ENCODE measurements at places on chromosomes 11 and 22.
A peak's percentile ranks its signal among the peaks of the same experiment; 100 is the strongest.

- DNase-seq: no peak
Measured at GRCh38 chr11:60744114-60744513, 12.6 kb upstream of the MS4A15 start.

- no peak for DNase-seq
Measured at GRCh38 chr22:25545672-25546071, 18.8 kb upstream of the GRK3 start.

GRCh38 chr22:24435861-24436371 is 8.5 kb downstream of the ADORA2A start:
- DNase-seq: no peak

DNA sequence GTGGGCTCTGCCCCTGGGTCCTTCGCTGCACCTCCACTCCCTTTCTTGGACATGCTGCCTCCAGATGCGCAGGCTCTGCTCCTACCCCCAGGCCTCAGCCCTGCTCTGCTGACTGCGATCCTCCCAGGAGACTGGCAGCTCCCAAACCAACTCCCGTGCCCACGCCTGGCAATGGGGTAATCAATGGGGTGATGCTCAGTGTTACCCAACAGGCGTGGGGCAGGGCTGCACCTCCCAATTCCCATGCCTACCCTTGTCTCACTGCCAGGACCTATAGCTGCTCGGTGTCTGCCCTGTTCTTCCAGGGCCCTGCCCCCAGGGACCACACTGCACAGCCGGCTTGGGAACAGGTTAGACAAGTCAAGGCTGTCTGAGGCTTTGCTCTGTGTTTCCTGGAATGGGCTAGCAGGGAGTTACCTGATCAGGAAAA is at the start of gene ALDH3B2:
TSS of gene ALDH3B2 (minus strand) at position 182 of the 430 bp plus-strand sequence. CDS start 7,688 bp downstream, outside the sequence.
- no peak for DNase-seq

GRCh38 chr22:43151251-43152002 is at the start of gene TSPO:
TSS of gene TSPO (plus strand) at chr22:43151559. CDS start at chr22:43159239, 7,680 bp downstream.
- DNase-seq: peak; percentile 85

DNA sequence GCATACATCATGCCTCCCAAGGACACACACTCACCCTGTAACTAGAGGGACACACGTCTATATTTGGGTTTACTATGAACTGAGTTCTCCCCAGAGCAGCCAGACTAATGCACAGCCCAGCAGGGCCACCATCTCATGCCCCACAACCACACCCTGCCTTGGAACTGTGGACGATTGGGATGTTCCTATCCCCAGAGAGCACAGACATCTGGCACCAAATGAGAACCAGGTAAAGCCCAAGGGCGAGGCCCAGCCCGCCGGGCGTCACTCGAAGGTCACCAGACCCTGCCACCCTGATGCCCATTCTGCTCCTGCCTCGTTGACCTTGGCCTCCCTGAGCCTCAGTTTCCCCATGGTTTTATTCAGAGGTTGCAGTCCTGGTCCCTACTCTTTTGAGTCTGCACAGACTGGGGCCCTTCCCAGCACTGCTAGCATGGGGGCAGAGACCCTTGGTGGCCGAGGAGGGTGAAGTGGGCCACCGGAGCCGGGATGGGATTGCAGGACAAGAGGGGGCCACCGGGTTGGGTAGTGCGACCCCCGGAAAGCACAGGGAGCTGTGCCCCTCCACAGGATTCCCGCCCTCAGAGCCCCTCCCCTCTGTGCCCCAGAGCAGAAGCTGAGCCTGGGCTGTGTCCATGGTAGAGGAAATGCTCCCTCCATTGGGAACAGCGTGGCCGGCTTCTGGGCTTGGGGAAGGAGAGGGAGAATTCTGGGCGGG is 56.8 kb downstream of the IGLL5 start:
- no peak for DNase-seq

DNA sequence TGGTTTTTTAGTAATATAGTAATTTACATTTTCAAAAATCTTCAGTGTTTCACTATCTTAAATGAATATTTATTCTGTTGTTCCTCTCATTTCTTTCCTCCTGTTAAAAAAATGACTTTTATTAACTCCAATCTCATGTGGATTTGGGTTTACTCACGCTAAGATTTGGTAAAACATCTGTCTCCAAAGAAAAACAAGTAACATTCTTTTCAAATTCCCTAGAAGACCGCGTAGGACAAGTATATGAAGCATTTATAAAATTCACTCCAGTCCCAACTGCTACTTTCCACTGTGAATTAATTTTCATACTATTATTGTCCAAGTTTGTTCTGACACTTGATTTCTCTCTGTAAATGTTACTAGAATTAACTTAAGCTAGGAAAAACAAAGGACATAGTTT is 26.2 kb downstream of the SBF2 start:
- DNase-seq: no peak

- DNase-seq: no peak
Measured at GRCh38 chr22:49123621-49124192, 704.0 kb downstream of the BRD1 start.

DNA sequence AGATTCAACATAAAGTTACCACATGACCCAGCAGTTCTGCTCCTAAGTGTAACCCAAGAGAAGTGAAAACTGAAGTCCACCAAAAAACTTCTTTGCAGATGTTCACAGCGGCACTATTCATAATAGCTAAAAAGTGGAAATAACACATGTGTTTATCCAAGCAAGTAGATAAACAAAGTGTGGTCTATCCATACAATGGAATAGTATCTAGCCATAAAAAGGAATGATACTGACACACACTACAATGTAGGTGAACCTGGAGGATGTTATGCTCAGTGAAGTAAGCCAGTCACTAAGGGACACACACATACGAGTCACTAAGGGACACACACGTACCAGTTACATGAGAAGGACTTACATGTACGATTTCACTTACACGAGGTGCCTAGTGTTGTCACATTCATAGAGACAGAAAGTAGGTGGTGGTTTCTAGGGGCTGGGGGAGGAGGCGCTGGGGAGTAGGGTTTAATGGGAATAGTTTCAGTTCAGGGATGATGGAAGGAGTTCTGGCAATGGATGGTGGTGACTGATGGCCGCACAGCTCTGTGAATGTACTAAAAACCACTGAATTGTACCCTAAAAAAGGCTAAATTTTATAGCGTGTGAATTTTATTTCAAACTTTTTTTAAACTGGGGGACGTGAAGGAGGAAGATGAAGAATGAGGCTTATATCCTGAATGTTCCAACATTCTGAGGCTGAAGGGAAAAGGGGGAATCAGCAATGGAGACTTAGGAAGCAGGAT is 27.2 kb upstream of the COMT start:
- DNase-seq: no peak

GRCh38 chr11:132549001-132549400 is 983.3 kb downstream of the OPCML start:
- no peak for DNase-seq

GRCh38 chr11:126722956-126723664 is 277.5 kb downstream of the KIRREL3 start:
- no peak for DNase-seq

- DNase-seq: no peak
Measured at GRCh38 chr22:37095113-37095512, 14.4 kb downstream of the TMPRSS6 start.

DNA sequence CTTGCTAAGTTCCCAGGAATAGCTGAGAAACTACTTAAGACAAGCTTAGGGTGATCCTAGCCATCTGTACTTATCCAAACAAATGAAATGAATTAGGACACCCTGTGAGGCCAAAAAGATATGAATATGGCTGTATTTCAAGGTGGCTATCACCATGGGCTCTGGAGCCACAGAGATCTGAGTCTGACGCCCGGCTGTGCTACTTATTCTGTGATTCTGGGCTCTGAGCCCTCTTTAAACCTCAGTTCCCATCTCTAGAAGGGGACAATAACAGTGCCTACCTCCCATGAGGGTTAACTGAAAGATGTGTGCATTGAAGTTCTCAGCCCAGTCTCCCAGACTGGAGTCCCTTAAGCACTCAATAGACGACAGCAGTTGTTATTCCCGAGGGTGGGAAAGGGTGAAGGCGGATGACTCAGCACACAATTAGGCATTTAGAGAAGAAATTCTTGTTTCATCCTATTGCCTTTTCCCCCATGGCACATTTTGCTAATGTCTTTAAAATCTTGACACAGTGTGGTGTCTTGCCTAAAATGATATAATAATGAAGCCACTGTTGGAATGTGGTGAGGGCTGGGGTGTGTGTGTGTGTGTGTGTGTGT is 132.5 kb downstream of the ADAMTS15 start:
- no peak for DNase-seq

GRCh38 chr22:39364714-39365491 is 15.1 kb downstream of the SYNGR1 start:
- DNase-seq: no peak

- peak; percentile 40 for DNase-seq
Measured at GRCh38 chr11:72037554-72038311, 39.0 kb downstream of the IL18BP start.

DNA sequence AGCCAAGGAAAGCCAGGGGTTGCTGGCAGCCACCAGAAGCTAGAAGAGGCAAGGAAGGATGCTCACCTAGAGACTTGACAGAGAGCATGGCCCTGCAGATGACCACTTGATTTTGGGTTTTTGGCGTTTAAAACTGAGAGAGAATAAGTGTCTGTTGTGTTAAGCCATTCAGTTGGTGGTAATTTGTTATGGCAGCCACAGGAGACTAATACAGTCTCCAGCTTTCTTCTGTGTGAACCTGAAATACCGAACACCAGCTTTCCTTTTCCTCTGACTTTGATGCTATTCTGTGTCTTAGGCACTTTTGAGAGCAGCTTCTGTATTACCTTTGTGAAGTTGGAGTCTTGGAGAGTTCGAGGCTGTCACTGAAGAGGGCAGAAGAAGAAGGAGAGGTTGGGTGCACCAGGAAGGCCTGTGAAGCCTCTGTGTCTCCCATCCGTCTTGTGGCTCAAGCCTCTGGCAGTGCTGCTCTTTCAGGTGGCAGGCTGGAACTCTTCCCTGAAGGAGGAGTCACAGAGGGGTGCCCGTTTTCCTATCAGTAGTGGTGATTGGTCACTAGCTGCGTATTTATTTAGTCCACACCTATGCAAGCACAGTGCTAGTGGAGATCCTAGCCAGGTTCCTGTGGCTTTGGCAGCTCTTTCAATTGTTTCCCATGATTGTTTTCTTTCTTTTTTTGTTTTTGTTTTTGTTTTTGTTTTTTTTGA is 2.5 kb downstream of the TBC1D22A start:
- no peak for DNase-seq

- DNase-seq: no peak
Measured at GRCh38 chr11:124798991-124799347, 1.2 kb downstream of the MSANTD2 start.

DNA sequence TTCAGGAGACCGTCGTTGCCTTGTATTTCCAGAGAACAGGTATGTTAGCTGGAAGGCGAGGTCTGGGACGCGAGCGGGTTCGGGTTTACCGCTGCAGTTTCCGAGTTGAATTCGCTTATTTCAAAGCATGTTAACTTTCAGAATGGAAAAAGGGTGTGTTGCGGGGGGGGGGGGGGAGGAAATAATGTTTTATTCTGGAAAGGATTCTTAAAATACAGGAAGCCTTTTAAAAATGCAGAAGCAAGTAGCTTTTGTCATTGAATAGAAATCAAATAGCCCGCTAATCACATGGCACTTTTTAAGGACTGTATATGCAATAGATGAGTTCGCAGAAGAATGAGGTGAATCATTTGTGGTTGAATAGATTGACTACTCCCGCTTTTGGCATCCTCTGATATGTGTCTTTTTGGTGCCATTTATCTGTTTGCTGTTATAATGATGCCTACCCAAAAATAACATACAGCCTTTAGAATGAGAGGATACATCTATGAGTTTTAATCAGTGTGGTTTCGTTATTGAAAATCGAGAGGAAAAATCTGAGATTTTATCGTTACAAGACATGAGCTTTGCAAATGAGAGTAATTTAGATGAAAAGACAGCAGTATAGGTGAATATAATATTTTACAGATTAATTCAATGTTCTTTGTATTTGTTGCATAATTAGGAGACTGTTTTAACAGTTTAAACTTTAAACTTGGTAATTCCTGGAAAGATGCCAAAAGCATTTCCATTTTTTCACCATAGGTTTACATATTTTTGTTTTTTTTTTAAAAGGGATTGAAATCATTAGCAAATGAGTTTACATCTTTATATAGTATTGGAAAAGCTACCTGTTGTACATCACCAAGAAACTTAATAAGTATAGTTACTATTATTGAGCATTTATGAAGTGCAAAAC is 1.7 kb downstream of the PDE3B start:
- DNase-seq: no peak

DNA sequence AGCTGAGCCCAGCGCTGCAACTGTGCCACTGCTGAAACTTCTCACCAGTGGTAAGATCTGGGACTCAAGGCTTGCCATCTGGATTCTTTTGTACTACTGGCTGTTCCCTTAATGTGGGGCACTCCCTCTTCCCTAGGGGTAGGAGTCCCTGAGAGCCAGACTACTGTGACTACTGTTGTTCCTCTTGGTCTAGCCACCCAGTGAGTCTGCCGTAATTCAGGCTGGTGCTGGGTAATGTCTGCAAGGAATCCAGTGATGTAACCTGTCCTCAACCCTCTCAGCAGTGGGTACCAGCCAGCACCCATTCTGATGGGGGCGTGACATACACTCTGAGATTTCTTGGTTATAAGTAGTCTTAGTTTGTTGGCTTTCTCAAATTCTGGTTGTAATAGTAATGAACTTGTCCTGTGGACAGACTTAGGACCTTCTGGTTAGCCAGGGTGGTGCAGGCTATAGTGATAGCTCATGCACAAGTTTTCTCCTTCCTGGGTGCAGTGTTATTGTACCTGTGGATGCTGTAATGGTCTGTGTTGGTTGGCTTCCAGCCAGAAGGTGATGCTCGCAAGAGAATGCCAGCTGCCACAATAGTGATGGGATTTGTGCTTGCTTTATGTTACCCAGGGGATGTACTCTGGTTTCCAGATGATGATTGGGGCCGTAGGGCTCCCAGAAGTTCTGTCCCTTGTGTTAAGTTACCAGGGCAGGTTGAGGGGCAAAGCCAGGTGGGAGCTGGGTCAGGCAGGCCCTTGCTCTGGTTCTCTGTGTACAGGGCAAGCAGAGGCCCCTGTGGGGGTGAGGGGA is 65.5 kb downstream of the ARHGAP42 start:
- no peak for DNase-seq

DNA sequence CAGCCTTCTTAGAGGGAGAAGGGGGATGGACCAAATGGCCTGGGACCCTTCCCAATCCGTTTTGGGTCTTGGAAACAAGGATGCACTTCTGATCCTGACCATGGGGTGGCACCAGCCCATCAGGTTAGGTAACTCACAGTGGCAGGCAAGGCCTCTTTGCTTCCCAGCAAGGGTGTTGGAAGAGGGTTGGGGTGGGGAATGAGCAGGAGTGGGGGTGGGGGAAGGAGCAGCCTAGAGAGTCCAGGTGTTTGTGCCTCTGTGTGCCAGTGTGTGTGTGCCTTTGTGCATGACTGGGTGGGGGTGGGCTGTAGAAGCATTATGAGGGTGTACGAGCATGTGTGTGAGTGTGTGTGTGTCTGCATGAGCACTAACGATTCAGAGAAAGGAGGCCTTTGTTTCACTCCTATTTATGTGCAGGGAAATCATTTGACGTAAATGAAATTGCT is 213.1 kb downstream of the INSC start:
- DNase-seq: peak; percentile 33

- no peak for DNase-seq
Measured at GRCh38 chr11:125275905-125276618, 111.5 kb downstream of the PKNOX2 start.

DNA sequence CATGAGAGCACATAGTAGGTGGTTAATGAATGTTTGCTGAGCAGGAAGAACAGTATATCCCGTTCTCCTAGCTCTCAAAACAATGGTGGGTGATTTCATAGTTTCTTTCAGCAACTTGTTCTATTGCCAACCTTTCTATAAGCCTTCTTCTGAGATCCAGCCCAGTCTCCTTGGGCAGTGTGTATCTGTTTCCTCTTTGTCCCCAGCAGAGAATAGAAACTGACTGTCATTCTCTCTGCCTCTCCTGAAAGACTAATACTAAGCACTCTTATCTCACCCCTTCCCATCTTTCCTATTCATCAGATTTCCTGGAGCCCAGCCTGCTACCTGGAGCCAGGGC is 272.9 kb downstream of the ST3GAL4 start:
- DNase-seq: no peak

All from left ventricle myocardium inferior (tissue), 1 donor.